Fibroblast of skin of left quadriceps (primary cell): ENCODE measurements at places on chromosomes 1 and 21.

- DNase-seq: peak; percentile 24
Observed at GRCh38 chr1:56502700-56503245, 76.6 kb downstream of the PLPP3 start.

GRCh38 chr1:178560871-178561376 lies 48.0 kb downstream of the TEX35 start:
- no peak for DNase-seq

DNA sequence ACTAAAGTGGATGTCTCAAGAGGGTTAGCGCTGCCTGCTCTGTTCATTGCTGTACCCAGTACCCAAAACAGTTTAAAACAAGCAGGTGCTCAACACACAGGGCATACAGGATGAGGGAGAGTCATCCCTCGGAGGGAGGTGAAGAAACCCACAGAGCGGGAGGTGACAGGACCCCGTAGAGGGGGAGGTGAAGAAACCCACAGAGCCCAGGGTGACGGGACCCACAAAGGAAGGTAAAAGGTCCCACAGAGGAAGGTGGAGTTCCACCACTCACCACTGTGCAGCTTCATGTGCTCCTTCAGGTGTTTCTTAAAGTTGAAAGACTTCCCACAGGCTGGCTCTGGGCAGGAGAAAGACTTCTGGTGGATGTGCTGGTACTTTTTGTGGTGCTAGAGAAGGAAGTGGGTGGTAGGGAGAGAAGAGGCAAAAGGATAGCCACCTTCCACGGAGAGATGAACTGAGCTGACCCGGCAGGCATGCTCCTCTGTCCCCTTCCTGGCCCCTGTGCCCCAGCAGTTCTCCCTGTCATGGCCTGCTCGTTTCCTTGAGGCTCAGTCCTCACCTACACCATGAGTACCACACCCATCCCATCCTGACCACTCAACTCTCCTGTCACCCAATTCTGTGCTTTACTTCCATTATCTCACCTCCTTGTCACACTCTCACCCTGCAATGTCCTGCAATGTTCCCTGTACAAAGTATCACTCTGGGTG lies 5.1 kb downstream of the ZNF692 start:
- no peak for DNase-seq

GRCh38 chr1:159798893-159799292 lies 3.3 kb upstream of the FCRL6 start:
- peak; percentile 67 for DNase-seq

DNA sequence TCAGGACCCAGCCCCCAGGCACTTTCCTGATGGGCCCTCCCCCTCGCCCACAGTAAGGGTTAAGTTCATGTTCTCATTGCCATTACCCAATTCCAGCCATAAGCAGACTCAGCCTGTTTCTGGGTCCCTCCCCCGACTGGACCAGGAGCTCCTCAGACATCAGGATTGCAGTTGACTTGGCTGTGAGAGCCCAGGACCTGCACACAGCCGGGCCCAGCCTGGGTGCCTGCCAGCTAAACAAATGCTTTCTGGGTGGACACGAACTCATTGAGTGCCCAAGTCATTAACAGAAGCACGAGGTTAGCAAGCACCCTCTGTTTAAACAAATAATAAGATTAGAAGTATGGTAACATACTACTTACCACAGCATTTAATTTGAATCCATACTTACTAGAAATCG lies 147.9 kb upstream of the POU3F1 start:
- no peak for DNase-seq

GRCh38 chr1:157968508-157968907 lies 24.9 kb upstream of the KIRREL1 start:
- no peak for DNase-seq

GRCh38 chr1:41512701-41513382 lies 28.4 kb upstream of the EDN2 start:
- no peak for DNase-seq

GRCh38 chr1:68293122-68293521 lies 60.8 kb upstream of the WLS start:
- DNase-seq: no peak

DNA sequence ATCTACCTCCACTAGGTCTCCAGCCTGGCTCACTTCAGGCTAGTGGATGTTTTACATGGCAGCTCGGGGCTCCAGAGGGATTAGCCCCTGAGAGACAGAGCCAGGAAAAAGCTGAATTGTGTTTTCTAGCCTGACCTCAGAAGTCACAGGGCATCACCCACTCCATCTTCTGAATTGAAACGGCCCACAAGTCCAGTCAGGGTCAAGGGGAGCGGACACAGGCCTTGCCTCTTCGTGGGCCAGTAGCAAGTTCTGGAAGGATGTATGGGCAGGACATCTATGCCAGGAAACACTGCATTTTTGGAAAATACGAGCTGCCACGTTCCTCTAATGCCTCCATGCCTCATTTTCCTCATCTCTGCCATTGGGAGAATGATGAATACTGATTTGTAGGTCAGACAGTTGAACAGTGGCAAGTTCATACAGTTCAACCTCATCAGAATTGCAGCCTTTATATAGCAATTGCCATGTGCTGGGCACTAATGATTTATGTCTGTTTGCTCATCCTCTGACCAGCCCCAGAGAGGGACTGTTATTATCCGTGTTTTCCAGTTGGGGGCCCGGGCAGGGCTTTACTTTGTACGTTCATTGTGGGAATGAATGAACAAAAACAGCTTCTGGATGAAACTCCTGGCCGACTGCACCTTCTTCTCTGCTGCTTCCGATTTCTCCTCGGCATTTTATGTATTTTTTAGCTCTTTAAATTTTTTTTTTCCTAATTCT lies 23.2 kb upstream of the PCBP3 start:
- DNase-seq: no peak

DNA sequence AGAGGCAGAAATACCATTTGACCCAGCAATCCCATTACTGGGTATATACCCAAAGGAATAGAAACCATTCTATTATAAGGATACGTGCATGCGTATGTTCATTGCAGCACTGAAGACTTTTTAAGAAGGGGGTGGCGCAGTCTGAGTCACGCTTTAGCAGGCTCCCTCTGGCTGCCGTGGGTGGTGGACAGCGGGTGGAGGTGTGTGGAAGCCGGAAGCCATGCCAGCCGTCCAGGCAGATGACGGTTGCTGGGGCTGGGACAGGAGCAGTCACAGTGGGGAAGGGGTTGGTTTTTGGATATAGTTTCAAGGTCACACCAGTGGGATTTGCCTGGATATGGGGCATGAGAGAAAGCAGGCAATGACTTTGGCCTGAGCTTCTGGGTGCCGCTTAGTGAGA lies 270.5 kb downstream of the GRIK3 start:
- DNase-seq: no peak

DNA sequence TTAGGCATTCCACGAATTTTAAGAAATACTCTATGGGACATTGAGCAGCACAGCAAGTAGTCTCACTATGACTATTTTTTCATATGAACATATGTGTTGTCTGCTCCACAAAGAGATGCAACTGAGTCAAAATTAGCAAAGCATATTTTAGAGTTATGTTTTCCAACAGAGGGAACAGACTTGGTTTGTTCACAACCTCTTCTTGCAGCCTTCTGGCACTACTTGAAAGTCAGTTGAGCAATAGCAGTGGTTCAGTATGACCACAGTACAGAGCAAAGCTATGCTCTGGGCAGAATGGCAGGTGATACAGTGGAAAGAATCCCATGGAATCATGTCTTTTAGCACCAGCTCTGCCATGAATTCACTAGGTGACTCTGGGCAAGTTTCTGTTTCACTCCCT lies 5.2 kb downstream of the CCN1 start:
- DNase-seq: peak; percentile 60

GRCh38 chr1:105294838-105295237 lies 1545.1 kb downstream of the AMY1C start:
- no peak for DNase-seq

- DNase-seq: no peak
Observed at GRCh38 chr1:158506369-158506987, 34.5 kb downstream of the OR10R2 start.

DNA sequence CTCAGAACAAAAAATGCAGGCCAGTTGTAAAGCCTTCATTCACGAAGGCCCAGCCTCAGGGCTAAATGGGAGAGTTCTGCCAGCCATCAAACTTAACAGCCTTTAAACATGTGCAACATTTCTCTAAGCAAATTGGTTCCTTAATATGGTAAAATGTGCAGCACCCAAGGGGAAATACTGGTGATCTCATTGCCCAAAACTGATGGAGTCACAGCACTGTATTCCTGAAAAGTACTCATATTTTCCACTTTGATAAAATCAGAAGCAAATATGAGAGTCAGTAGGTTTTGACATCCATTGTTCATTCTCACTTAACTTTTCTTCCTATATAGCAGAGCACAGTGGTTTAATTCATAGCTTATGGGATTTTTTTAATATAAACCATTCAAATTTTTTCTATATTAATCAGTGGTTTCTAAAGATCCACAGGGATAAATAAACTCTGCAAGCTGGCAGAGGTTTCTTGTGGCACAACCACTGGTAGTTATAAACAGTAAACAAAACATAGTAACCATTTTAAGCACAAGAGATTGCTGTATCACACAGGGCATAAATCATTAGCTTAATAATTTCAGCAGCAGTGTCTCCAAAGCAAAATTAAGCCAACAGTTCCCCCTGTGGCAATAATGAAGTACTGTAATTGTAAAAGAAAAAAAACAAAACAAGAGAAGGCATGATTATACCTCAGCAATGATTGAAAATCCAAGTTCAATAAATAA lies 106.9 kb upstream of the LYPLAL1 start:
- peak; percentile 56 for DNase-seq

GRCh38 chr1:38833146-38833545 lies 26.4 kb downstream of the RRAGC start:
- DNase-seq: no peak

DNA sequence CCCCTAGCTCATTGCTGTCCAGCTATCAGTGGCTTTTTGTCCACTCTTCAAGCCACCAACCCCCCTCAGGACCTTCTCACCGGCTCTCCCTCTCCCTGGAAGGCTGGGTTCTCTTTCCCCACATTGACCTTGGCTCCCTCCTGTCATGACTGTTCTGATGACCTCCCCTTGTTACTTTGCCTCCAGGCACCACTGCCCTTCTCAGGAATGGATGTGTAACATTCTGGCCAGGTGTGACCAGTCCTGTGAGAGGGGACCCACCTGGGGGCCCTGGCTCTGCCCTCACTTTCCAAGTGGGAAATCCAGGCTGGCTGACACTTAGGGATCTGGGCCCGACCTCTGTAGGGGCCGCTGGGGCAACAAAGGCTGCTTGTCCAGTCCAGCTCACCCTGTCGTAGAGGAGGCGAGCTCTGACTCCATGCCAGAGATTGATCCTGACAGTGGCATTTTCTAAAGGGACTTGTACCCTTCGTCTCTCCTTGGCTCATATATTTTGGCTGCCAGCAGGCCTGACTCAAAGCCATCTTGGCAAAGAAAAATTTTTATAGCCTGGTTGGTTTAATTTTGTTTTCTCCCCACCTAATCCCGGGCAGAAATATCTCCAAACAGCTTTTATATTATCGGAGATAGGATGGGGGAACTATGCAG lies 37.9 kb upstream of the USP24 start:
- no peak for DNase-seq
